ENCODE measurements at places on chromosomes 2 and 18.
A peak's percentile ranks its signal among the peaks of the same experiment; 100 is the strongest.

DNA sequence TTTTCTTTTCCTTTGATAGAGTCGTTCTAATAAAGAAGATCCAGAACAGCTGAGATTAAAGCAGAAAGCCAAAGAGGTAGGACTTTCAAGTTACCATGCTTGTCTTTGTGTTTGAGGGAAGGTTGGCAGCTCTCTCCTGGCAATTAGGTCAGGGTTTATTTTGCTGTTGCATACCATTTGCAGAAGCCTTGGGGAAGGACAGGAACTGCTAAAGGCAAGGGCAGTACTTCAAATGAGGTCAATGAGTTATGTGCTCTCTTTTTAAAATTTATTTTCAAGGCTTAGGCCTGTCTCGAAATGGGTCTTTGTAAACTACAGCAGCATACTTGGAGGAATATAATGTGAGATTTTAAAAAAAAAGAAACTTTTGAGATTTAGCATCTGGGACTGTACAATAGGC is 108.9 kb downstream of the TAF4B start:
- no peak for DNase-seq

GRCh38 chr2:42965196-42965595 is 172.8 kb upstream of the HAAO start:
- DNase-seq = peak; percentile 30

DNA sequence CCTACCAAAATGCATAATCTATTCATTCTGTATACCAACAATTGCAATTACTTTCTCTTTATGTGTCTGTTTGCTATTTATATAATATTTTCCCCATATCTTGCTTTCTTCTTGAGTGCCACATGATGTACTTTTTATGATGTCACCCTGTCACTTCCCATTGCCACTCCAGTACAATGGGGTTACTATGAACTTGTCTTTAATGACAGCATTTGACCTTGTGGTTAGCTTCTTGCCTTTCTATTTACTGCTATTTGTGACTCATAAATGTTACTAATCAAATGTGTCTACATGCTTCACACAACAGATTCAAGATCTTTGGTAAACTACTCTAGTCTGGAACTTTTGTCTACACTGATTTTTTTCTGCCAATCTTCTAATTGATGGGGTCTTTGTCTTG is 486.3 kb downstream of the NR4A2 start:
- no peak for DNase-seq

DNA sequence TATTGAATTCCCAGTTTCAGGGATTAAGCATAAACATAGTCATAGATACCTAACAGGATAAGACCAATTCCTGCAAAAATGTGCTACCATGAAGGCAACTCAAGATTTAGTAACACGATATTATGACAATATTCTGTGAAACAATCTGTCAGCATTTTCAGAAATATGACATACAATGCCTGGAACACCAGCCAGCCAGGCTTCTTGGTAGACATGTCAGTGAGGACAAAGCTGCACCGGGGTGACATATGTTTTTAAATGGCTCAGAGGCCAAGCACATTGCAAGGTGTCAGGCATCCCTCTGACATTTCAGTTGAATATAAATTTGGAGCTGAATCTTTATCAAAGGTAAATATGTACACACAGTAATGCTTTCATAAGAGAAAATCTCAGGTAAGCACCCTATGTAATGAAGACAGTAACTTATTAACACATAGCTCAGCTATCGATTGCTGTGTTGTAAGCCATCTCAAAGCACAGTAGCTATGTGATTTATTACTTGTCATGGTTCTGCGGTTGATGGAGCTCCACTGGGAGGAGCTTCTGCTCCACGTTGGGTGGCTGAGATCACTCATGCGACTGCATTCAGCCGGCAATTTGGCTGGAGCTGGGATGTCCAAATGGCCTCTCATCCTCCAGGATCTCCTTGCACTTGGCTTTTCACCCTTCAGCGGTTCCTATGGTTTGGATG is 31.9 kb upstream of the EML6 start:
- no peak for DNase-seq

GRCh38 chr18:27863780-27864430 is 313.0 kb downstream of the CDH2 start:
- DNase-seq = no peak

- no peak for DNase-seq
Measured at GRCh38 chr2:179186126-179186525, 78.5 kb downstream of the SESTD1 start.

DNA sequence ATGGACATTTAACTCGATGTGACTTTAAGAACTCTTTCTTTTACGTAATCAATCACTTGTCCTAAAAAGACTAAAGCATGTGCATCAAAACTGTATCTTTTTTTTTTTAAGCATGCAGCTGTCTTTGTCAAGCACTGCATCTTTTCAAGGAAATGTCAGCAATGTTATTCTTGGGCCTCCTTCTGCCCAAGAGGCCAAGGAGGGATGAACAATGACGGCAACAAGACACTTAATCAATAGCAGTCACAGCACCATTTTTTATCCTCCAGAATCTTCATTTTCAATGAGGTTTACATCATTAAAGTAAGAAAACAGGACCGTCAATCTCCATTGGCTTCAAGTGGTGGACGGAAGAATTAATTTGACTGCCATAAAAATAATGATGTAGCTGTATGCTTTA is 253.8 kb downstream of the AFF3 start:
- DNase-seq = no peak

GRCh38 chr2:163849756-163850435 is 114.1 kb upstream of the FIGN start:
- no peak for DNase-seq

DNA sequence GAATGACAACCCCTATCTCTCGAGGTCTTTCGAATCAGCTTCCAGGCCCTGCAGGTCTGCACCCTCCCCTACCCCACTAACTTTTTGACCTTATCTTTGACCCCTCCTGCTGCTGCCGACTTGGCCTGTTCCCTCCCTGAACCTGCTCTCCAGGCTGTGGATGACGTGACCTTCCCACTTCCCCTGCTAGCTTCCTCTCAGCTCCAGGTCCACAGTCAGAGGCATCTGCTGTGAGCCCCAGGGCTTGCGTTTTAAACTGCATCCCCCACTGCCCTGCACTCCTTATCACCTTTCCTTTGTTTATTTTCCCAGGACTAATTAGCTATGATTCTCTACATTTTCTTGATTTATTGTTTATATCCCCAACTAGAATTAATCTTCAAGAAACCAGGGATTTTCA is 71.2 kb upstream of the ALKAL2 start:
- DNase-seq = no peak

DNA sequence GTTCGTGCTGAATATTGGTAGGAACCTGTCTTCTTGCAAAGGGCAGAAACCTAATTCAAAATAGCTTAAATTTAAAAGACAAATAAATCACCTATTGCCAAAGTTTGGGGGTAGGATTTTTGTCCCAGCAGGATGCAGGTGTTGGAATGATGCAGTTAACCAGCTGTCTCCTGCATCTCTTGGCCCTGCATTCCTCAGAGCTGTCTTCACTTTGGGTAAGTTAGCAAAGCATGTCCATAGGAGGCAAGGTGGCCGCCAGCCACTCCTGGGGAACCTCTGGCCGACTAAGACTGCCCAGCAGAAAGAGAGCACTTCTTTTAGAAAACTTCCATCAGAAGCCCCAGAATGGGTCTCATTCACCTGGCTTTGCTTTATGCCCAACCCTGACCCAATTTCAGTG is 20.5 kb upstream of the NYAP2 start:
- no peak for DNase-seq
